ENCODE measurements at places on chromosomes 6 and 20.

GRCh38 chr6:145241721-145242120 is 493.6 kb downstream of the EPM2A start:
- no peak for DNase-seq

GRCh38 chr6:91816335-91816734 is 1229.5 kb upstream of the MAP3K7 start:
- no peak for DNase-seq

DNA sequence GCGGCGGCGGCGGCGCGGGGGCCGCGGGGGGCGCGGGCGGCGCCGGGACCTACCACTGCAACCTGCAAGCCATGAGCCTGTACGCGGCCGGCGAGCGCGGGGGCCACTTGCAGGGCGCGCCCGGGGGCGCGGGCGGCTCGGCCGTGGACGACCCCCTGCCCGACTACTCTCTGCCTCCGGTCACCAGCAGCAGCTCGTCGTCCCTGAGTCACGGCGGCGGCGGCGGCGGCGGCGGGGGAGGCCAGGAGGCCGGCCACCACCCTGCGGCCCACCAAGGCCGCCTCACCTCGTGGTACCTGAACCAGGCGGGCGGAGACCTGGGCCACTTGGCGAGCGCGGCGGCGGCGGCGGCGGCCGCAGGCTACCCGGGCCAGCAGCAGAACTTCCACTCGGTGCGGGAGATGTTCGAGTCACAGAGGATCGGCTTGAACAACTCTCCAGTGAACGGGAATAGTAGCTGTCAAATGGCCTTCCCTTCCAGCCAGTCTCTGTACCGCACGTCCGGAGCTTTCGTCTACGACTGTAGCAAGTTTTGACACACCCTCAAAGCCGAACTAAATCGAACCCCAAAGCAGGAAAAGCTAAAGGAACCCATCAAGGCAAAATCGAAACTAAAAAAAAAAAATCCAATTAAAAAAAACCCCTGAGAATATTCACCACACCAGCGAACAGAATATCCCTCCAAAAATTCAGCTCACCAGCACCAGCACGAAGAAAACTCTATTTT is 2.0 kb downstream of the FOXC1 start:
- DNase-seq: no peak

DNA sequence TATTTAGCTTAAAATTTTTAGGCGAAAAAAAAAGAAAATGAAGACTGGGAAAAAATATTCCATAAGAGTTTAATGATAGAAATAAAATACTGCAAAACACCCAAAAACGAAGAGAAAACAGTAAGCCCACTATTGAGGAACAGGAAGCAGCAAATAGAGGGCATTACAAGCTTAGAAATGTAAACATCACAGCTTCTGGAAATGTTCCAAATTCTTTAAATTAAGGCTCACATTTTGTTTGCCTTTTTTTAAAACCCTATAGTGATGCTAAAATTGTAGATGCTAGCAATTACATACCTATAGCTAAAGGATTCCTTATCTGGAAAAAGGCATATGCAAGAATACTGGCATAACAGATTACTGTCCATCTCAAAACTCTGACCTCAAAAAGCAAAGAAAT is 248.6 kb downstream of the KHDRBS2 start:
- DNase-seq: no peak

DNA sequence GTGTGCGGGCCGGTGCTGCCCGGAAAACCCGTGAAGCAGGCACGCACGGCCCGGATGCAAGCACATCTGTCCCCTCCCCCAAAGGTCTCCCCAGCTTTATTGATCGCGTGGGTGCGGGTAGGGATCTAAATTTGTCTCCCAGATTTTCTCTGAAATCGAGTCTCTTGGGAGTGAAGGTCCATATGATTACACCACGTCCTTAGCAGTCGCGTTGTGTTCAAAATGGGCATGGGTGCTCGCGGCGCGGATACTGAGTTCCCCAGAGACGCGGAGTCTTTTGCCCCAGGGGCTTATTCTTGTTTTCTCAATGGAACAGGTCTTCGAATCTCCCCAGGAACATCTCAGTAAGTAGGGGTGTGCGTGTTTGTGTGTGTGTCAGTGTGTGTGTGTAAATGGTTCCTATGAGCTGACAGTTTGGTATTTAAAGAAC is 2.8 kb upstream of the ZNF292 start:
- DNase-seq: peak; percentile 46

DNA sequence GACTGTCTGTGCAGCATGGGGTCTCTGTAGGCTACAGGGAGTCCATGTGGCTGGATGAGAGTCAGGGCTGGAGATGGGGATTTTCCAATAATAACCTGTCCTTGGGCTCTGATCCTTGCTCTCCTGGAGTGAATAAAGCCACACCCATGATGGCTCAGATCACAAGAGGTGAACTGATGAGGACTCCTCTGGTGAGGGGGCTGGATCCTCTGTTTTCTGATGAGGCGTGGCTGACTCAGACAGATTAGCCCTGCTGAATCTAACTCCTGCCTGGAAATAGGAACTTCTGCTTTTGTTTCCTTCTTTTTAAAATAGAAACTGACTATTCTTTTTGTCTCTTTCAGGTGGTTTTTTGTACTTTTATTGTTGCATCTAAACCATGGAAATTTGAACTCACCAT is 27.0 kb downstream of the CST9L start:
- no peak for DNase-seq

DNA sequence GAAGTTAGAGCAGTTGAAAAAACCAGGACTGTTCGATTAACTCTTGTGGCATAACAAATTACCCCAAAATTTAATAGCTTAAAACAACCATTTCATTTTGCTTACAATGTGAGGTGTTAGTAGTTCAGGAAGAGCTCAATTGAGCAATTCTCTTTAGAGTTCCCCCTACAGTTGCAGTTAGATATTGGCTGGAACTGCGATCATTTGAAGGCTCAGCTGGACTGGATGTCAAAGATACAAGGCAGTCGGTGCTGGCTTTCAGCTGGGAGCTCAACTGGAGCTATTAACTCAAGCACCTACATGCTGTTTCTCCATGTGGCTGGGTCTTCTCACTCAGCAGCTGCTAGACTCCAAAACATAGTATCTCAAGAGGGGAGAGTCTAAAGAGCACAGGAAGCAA is 96.0 kb upstream of the LOC128125822 start:
- DNase-seq: no peak

DNA sequence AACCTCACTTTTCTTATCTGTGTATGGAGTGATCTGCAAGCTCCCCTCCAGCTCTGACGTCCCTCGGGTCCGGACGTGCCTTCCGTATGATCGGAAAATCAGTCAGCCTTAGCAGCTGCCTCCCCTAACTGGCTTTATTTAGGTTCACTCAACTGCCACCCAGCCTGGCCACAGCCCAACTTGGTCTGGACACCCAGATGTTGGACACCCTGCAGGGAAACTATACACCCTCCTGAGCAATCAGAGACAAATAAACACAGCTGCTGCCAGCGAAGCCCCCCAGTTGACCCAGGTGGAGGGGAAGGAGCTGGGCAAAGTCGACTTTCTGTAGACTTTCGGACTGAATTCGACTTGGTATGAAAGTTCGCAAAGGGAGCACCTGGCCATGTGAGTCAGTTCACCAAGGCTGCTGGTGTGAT is 28.9 kb downstream of the TBC1D7 start:
- DNase-seq: no peak

DNA sequence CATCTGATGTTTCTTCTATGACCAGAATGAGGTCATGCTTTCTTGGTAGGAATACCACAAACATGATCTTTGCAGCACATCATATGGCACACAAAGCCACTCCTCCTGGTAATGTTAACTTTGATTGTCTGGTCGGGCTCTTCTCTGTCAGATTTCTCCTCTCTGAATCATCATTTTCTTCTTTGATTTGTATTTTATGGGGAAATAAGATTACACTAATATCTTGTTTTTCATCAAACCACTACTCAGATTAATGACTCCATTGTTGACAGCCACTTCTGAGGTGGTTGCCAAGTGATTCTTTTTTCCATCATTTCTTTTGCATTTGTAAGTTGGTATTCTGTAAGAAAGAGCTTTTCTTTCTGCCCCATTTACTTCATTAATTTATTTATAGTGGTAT is 29.5 kb downstream of the TRMT11 start:
- DNase-seq: no peak

DNA sequence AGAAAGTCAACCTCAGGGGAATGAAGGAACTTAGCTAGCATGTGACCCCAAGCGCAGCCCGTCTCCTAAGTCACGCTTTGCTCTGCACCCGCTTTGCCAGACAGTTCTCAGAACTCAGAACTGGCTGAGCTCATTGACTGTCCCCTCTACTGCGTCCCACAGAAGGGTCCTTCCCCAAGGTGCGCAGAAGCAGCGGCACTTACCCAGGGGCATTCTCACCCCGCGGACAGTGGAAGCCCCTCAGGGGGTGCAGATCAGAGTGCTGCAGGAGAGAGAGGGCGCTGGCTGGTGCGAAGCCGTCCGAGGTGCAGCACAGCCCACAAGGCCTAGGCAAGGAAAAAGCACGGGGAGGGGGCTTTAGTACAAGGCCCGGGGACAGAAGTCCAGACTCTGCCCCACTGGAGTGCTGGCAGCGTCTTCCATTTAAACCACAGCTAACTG is 807 bp downstream of the SNHG17 start:
- no peak for DNase-seq

GRCh38 chr20:434221-434620 is 26.1 kb downstream of the RBCK1 start:
- no peak for DNase-seq

GRCh38 chr6:31129130-31129529 is 8.9 kb upstream of the CDSN start:
- DNase-seq: no peak

DNA sequence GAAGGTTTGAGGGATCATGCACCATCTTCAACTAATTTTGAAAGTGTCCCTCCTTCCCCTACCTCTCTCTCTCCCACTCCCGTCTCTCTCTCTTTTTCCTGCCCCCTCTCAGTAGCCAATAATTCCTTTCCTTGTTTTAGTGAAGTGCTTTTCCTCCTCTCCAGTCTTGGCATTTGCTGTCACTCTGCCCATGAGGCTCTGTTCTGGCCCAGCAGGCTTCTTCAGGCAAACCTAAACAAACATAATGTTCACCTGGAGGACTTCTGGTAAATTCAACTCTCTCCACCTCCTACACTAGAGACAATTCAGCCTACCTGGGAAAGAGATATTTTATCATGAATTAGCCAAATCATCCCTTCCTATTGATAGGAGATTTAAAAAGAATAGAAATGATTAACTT is 320.4 kb upstream of the RNF24 start:
- DNase-seq: no peak

DNA sequence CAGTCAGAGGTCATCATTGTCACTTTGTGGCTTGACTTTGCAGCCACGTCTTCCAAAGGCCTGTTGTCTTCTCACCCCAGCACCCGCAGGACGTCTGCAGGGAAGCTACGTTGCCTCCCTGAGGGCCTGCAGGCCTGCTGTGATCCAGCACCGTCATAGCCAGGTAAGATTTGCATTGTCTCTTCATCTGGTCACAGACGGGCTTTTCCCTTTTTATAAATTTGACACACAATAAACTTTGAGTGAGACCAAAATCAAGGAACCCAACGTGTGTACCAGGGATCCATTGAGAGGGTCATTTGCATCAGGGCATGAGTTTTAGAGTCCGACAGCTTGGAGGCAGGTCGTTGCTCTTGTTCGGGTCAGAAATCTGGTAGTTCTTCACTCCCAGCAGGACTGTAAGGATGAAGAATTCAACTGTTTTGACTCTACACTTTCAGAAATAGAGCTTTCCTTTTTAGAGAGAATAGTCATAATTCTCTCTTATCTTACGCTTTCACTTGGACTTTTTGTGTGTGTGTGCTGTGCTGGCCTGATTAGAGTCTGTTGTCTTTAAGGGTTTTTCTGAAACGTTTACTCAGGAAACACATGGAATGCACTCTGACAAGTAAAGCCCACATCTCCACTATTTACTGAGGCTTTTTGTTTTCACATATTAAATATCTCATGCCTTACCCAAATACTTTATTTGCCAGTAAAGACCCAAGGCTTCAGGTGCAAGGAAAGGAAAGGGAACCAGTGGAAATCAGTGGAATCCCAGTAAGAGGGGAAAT is 177.2 kb upstream of the TAB2 start:
- no peak for DNase-seq

- DNase-seq: no peak
These were observed 74.9 kb downstream of the BFSP1 start for GRCh38 chr20:17456279-17456678.

- DNase-seq: no peak
These were observed 44.1 kb downstream of the SNX9 start for GRCh38 chr6:157867155-157867559.

GRCh38 chr6:90146921-90147649 is 149.6 kb downstream of the BACH2 start:
- no peak for DNase-seq

DNA sequence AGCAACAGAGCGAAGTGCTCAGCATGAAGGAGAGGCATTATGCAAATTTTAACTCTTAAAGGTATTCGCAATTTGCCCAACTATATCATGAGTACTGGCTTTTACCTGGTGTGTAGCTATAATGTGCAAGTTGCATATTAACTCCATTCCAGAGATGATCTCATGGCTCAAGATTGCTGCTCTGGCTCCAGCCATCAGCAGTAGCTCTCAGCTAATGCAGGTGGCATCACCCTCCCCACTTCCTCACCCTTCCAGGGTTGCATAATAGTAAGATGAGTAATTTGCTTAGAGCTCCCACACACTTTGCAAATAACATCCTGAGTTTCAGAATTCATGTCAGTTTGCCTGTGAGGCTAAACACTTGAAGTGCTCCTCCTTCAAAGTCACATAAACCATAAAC is 15.9 kb upstream of the PCSK2 start:
- no peak for DNase-seq

GRCh38 chr6:15322781-15323536 is 77.1 kb downstream of the JARID2 start:
- DNase-seq: no peak
